ENCODE measurements at places on chromosomes 6 and 20.
A peak's percentile ranks its signal among the peaks of the same experiment; 100 is the strongest.

DNA sequence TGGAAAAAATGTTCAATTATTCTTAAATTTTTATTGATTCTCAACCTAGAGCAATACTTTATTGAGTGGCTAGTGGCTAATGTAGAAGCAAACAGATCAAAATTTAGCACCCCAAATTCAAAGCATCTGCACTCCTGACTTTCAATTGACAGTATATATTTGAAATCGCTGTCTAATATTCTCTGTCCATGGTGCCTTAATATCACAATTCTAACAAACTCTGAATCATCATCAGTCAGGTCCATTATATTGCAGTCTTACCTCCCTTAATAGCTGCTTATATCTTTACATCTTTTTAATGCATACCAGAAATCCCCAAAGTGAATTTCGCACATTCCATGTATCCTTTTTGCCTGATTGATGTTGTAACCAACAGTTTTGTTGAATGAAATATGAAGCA, 134.9 kb downstream of the THEMIS start:
- no peak for DNase-seq

DNA sequence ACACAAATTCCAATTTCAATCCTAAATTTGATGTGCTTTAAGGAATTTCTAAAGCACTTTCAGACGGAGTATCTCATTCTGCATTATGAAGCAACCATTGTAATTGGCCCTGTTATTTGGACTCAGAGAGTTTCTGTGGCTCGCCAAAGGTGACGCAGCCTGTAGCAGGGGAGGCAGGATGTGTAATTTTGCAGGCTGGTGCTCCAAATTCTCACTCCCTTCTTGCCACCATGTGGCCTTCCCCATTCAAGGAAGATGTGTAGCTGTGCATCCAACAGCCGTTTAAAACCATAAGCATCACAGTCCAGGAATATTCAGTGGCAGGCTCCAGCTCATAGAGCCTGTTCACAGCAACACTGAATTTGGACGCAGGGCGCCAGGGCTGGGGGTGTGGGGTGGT, 45.8 kb downstream of the AGPAT4 start:
- peak; percentile 80 for DNase-seq

- no peak for DNase-seq
Measured at GRCh38 chr6:40848868-40849514, 190.0 kb downstream of the UNC5CL start.

DNA sequence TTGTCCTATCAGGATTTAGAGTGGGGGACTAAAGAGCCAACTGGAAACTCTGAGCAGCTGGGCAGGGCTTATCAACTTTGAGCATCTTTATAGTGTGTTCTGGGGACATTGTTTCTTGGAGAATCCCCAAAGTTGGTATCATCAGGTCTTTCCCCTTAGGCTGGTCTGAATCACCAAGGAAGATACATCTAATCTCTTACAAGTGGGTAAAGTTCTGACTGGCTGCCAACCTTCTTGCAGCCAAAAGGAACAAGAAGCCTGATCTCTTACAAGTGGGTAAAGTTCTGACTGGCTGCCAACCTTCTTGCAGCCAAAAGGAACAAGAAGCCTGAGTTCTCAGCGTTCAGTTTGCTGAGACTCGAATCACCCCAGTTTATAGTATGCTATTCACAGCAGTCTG, 1.6 kb upstream of the MED23 start:
- DNase-seq = no peak

DNA sequence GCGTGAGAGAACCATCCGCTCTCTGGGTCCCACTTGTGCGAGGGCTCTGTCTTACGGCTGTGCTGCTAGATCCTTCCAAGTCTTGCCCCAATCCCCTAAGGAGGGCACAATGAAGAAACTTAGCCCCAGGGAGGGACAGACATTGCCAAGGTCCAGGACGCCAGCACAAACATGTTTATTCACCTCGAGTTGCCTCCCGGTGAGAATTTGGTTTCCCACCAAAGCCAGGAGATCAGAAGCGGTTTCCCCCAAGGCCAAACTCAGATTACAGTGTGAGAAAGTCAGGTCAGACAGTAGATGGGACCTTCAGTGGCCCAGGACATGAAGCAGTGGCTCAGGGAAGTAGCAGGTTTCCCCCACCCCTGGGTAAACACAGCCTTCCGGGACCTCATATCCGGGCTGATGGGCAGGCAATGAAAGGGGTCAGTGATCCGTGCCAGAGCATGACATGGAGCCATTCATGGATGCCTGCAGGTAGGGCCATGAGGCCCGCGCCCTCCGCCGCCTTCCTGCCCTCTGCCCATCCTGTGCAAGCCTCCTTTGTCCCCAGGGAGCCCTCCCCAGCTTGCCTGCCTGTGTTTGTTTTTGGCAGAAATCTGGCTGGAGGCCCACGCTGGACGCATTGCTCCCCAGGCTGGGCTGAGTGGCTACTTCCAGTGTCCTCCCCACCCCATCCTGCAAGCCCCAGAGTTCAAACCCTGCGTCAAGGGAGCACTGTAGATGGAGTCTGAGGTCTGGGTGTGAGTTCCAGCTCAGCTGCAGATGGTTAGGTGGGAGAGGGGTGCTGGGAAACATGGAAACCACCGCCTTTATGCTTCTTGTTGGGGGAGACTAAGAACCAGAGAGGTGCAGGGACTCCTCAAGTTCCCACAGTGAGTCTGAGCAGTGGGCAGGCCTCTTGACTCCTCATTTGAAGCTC, 2.0 kb downstream of the BPIFB2 start:
- DNase-seq = no peak

- no peak for DNase-seq
Measured at GRCh38 chr6:4906293-4907276, 97.3 kb downstream of the RPP40 start.

- no peak for DNase-seq
Measured at GRCh38 chr6:156948807-156949206, 171.6 kb downstream of the ARID1B start.

DNA sequence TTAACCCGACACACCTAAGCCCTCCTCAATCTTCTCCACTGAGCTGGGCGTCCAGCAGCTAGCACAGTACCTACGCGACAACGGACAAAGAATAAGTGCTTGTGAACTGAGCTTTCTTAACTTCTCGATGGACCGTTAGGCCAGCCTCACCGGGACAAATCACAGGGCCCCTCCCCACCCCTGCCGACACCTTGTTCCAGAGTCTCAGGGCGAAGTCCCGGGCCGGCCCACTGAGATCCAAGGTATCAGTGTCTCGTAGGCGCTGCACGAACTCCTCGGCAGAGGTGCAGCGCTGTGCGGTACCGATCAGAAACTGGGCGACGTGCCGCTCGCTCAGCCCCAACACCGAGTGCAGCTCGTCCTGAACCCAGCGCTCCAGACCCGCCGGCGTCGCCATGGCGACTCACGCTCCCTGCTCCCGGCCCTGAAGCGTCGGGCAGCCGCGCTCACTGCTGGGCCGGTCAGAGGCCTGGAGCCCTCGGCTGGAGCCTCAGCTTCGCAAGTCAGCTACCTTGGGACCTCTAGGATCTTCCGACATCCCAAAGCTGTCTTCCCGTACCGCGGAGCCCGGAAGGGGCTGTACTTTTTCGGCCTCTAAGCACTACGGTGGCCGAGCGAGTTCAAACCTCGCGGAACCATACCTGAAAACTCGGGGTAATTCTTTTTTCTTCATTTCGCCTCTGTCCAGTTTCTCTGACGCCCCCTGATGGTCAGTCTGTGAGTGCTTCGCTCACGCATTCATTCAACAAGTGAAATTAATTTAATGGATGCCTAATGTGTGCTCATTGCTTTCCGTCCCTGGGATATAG, at the start of gene DHX16:
TSS of gene DHX16 (minus strand) at position 562 of the 809 bp plus-strand sequence. CDS start at position 397, 165 bp downstream.
- DNase-seq = peak; percentile 98

- DNase-seq = no peak
Measured at GRCh38 chr6:166036316-166037095, 131.1 kb downstream of the TBXT start.

- peak; percentile 50 for DNase-seq
Measured at GRCh38 chr20:24628985-24629384, 159.6 kb downstream of the SYNDIG1 start.

DNA sequence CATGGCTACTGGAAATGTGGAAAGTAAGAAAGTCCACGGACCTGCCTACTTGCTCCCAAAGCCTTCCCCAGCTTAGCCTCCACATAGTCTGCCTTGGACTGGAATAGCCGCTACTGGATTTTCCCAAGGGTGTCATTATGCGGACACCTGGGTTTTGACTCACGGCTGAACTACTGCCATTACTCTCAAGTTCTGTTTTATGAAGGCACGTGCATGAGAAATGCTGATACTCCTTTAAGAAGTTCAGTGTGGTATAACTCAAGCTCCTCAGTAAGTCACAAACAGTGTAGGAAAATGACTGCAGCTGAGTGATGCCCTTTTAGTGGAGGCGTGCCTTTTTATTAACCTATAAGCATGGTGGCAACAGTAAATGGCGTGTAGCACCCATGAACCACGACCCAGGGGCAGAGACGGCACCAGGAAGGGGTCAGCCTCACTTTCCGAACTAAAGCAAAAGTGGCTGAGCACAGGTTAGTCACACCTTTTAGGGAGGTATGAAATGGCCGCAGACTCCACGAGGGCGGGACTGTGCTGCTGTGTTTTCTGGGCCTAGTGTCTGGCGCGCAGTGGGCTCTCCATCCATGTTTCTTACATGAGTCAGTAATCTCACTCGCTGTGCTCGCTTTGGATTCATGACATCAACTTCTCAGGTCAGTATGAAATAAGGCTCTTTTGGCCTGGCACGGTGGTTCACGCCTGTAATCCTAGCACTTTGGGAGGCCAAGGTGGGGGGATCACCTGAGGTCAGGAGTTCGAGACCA, 23.9 kb downstream of the PSMG4 start:
- DNase-seq = no peak

DNA sequence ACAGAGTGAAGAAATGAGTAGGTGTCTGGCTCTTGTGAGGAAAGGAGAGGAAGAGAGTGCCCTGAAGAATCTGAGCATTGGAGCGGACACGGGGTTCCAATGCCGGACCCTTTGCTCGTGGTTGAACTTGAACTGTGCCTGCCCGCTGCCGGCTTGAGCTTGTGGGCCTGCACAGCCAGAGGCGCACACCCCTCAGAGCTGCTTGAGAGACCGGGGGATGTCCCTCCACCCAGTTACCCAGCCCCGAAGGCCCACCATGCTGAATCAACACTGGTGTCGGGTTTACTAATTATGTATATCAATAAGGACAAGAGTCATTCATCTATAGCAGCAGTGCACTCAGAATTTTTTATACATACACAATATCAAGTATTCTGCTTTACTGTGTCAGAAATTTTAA, 218.3 kb upstream of the CST7 start:
- DNase-seq = no peak

- no peak for DNase-seq
Measured at GRCh38 chr6:84227044-84227433, 404 bp downstream of the CEP162 start.

DNA sequence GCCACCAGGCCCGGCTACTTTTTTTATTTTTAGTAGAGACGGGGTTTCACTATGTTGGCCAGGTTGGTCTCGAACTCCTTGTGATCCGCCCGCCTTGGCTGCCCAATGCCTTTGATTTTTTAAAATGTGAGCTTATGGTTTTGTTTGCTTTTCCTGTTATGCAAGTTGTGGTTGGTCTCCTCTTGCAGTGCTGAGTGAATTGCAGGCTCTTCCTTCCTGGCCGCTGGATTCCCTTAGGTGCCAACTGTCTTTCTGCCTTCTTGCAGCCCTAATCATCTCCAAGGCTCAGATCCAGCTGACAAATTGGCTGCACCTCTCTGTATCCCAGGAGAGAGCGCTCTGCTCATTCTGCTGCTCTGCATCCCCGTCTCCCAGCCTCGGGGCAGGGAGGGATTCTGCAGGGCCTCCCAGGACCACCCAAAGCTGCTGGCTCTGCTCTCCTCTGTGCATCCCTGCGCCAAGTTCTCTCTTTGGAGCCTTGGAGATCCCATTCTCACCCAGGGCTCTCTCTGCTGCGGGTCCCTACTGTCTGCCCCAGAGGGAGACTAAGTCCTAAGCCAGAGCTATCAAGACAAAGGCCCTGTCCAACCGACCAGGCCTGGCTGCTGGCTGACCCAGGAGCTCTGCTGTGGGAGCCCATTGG, 14.1 kb upstream of the EMILIN3 start:
- no peak for DNase-seq

All from cerebellar cortex (tissue), 1 donor.